CD4-positive, alpha-beta T cell treated with Interferon gamma for 1 hour (primary cell): ENCODE measurements at places on chromosomes 5 and 9.

- no peak for DNase-seq
Observed at GRCh38 chr5:61202213-61202612, 39.9 kb upstream of the SMIM15 start.

- DNase-seq: peak; percentile 62
Observed at GRCh38 chr9:133347515-133347984, 381 bp downstream of the MED22 start.

DNA sequence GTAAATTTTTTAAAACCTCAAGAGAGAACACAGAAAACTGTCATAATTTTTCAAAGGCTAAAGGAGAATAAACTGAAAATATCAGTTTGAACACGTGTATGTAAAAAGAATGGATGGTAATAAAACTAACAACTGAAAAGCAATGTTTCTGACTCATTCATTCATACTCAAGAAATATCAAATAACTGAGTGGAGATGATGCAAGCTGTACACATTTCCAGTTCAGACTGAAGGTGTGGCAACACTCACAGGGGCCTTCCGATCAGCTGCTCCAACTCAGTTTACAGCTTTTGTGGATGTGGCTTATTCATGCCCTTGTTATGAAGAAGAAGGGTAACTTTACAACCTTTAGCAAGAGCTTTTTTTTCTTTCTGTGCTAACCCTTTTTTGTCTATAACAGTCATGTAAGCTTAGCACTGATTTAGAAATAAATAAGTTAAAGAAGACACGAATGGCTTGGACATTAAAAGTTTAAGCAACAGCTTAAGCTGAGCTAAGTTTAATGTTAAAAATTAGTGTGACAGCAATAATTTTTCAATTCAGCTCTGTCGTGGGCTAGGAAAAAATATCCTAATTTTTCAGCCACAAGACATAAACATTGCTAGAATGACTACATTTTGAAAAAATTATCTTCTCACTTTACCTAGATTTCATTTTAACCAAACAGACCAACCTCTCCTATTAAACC lies 453.5 kb downstream of the RAB3C start:
- DNase-seq: peak; percentile 53

DNA sequence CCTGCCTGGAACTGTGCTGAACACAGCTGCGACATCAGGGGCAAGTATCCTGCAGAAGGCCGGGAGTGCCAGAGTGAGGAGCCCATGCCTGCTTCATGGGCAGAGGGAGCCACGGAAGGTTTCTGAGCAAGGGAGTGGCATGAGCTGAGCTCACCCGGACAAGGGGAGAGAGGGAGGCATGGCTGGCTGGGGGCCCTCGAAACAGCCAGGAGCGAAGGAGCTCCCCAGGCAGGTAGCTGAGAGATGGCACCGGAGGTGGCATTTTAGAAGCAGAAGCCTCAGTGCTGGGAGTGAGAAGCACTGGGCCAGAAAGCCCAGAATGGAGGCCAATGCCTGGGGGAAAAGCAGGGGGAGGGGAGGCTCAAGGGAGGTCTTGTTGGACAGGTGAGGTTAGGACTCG lies 56.9 kb upstream of the SARDH start:
- no peak for DNase-seq

DNA sequence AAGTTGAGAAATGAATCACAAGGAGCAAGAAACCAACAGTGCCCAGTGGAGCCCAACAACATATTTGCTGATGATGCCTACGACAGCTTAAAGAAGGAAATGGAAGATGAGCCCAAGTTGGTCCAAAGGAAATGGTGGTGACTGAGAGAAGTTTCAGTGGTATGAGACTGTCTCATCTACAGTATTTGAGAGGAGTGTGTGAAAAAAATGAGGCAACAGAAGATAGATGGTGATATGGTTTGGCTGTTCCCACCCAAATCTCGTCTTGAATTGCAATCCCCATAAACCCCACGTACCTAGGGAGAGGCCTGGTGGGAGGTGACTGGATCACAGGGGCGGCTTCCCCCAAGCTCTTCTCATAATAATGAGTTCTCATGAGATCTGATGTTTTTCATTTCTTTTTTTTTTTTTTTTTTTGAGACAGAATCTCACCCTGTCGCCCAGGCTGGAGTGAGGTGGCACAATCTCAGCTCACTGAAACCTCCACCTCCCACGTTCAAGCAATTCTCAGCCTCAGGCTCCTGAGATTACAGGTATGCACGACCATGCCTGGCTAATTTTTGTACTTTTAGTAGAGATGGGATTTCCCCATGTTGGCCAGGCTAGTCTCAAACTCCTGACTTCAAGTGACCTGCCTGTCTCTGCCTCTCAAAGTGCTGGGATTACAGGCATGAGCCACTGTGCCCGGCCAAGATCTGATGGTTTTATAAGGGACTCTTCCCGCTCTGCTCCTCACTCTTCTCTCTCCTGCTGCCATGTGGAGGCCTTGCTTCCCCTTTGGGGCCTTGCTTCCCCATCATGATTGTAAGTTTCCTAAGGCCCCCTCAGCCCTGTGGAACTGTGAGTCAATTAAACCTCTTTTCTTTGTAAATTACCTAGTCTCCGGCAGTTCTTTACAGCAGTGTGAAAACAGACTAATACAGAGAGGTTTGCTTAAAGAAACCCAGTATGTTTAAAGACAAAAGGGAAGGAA lies 30.2 kb downstream of the EFCAB9 start:
- DNase-seq: no peak

- DNase-seq: no peak
Observed at GRCh38 chr5:160970605-160971191, 118.7 kb upstream of the ATP10B start.

DNA sequence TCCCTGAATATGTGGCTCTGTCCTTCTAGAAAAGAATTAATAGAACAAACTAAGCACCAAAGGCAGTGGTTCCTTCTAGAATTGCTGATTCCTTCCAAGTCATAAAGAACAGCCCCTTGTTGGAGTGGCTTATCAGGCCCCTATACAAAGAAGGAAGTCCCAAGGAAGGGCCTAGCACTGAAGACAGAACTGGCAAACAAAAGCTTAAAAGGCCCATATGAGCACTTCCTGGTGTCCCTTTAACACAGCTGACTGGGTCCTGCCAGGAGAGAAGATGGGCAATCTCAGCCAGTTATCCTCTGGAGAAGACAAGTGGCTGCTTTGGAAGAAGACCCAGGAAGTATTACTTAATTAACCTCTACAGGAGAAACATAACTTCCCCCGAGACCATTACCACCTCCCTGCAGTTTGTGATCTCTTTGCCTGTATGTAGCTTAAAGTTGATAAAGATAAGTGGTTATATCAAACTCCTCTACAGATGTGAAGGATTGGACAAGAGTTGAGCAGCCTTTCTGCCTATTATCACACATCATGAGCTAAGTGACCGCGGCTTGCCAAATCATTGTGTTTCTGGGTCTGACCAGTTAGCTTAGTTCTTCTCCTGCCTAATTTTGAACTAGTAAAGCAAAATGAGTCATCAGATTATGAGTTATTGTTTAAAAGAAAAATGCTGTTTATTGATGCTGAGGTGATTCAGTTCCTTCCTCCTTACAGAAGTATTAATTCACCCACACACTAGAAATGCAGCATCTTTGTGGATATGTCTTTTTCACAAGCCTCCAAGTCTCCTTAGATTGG lies 13.3 kb upstream of the STING1 start:
- DNase-seq: no peak

- DNase-seq: no peak
Observed at GRCh38 chr5:144248015-144248414, 77.3 kb downstream of the KCTD16 start.

- no peak for DNase-seq
Observed at GRCh38 chr5:97494465-97494864, 311.4 kb upstream of the RIOK2 start.

- no peak for DNase-seq
Observed at GRCh38 chr5:91257301-91257700, 125.8 kb downstream of the ARRDC3 start.

DNA sequence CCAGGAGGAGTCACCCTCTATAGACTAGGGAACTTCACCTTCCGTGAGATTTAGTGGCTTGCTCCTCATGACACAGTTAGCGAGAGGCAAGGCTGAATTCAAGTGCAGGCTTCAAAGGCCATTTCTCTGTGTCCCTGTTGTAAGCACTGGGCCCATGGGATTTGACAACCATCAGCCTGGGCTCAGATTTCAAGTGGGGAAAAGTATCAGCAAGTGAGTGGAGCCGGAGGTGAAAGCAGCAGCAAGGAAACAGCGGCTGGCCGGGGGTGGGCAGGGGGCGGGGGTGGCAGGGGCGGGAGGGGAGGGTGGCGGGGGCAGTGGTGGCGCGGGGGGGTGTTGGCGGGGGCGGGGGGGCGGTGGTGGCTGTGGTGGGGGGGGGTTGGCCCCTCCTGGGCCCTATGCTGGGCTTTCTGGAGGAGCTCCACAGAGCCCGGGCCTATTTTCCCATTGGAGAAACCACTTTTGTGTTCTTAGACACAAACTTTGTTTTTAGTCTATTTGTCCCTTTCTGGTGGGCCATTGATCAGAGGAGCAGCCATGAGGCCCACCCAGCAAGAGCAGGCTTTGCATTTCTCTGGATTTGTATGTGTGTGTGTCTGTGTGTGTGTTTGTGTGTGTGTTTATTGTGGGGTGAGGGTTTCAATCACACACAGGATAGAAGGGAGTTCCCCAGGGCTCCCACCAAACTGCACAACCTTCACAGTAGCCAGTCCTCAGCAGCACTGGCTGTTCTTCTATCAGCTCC lies 165.4 kb upstream of the RAI14 start:
- DNase-seq: no peak

GRCh38 chr5:3836528-3836927 lies 240.9 kb downstream of the IRX1 start:
- no peak for DNase-seq

- DNase-seq: no peak
Observed at GRCh38 chr5:180811623-180812124, 9.1 kb upstream of the MGAT1 start.

GRCh38 chr5:131530706-131531331 lies 104.2 kb downstream of the RAPGEF6 start:
- DNase-seq: no peak

GRCh38 chr5:66645039-66645438 lies 48.8 kb downstream of the MAST4 start:
- no peak for DNase-seq

DNA sequence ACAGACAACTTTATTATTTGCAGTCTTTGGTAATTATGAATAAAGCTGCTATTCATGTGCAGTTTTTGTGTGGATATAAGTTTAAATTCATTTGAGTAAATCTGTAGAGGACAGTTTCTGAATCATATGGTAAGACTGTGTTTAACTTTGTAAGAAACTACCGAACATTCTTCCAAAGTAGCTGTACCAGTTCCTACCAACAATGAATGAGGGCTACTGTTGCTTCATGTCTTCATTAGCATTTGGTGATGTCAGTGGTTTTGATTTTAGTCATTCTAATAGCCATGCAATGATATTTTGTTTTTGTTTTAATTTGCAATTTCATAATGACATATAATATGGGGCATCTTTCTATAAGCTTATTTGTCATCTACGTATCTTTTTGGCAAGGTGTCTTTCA lies 501.3 kb upstream of the RORB start:
- no peak for DNase-seq

GRCh38 chr5:64190562-64191306 lies 25.1 kb downstream of the RNF180 start:
- DNase-seq: no peak

GRCh38 chr5:59923465-59923864 lies 29.9 kb upstream of the PDE4D start:
- DNase-seq: no peak

DNA sequence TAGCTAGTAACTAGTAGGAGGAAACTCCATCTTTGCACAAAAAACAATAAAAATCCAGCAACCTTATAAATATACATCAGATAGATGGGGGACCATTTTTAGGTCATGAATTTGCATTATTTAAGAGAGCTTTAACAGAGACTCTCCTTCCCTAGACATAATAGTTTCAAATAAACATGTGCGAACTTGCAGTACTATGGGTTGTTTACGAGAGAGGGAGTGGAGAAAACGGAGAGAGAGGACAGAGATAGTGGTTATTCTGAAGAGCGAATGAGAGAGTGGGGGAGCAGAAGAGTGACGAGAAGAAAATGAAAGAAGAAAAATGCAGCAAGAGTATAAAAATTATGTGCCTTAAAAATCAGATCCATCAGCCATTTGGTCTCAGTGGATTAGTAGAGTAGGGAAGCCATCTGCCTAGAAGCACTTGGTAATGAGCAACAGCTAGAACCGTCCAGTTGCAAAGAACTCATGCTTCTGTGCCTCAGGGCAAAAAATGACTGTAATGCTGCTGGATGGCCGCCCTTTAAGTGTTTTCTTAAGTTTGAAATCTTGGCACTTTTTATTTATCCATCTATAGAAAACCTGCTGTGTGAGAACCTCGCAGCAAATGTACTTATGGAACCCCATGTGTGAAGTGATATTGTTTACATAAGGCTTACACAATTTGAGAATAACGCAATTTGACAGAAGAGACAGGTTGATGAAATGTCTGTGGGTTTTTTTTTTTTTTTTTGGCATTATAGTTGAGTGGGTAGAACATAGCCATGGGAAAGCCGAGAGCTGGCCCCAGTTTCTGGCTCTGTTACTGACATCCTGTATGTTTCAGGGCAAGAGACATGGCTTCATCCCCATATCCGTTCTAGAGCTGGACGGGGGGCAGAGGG lies 95.6 kb upstream of the ZNF608 start:
- no peak for DNase-seq

DNA sequence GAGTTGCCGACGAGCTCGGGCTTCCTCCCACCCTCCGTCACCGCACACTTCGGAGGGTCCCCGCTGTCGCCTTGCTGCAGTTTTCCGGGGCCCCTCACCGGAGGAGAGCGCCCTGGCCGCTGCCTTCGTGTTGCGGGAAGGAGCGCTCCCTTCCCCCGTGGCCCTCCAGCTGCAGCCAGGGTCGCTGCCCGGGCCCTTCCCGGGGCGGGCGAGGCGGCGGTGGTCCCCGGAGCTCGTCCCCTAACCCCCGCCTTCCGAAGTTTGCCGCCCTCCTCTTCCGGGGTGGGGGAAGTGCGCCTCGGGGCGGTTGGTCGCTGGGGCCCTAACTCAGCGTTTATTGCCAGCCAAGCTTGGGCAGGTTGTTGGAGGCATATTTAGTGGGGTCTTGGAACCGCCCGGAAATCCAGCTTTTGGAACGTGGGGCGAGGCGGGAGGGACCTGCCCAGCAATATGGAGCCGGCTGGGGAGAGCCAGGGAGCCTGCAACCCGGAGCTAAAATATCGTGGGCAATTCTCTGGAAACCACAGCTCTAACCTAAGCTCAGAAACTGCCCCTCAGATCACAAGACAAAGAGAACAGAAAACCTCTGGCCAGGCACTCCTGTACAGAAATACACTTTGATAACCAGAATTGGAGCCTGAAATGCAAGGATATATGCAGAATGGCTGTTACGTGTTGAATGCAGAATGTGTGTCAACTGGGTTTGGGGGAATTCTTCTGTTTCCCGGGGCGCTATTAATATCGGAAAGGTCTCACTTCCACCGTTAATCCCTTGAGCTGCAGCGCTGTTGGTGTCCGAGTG lies 890 bp downstream of the PIK3R1 start:
- DNase-seq: peak; percentile 48

DNA sequence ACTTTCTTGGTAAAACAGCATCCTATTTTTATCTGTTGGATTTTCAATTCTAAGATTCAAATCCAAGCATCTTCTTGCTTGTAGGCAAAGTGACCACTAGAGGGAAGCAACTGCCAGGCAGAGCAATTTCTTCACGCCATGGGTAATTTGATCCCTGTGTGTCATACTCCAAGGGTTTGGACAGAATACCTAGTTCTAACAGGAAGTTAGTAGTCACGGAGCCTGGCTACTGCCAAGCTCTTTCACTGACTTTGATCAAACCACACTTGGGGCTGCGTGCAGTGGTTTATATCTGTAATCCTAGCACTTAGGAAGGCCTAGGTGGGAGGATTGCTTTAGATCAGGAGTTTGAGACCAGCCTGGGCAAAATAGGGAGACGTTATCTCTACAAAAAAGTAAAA lies 473.6 kb upstream of the TNC start:
- no peak for DNase-seq

GRCh38 chr5:6359555-6360322 lies 18.6 kb downstream of the MED10 start:
- DNase-seq: no peak
